ENCODE measurements at places on chromosomes 3 and 15.

DNA sequence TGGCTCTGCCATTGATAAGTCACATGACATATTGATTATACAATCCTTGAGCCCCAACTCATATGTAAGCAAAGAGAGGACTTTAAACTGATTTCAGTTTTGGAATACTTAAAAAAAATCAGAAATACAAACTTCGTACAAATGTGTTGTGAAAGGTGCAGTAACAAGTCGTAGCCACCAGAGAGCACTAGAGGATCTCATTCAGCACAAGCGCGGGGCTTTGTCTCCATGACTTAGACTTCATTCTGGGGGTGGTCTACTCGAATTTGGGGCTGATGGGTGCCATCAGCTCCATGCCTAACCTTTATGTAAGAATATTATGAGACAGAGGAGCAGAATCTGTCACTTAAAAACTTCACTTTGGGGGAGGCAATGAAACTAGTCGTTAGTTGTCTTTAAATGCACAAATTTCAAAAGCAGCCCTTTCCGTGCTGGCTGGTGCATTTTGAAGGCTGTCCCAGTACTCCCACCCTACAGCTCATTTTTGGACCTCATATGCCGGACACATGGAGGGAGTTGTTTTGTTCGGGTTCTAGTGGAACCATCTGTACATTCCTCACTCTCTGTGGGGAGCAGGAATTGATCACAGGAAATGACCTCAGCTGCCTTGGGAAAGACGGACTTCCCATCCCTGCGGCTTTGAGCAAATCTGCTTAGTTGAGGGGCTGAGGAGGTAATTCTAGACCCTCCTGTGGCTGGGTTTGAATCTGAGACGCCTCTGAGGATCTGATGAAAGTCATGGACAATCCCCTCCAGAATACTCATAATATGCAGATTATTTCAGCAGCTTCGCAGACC, 27.5 kb upstream of the MASP1 start:
- no peak for DNase-seq

DNA sequence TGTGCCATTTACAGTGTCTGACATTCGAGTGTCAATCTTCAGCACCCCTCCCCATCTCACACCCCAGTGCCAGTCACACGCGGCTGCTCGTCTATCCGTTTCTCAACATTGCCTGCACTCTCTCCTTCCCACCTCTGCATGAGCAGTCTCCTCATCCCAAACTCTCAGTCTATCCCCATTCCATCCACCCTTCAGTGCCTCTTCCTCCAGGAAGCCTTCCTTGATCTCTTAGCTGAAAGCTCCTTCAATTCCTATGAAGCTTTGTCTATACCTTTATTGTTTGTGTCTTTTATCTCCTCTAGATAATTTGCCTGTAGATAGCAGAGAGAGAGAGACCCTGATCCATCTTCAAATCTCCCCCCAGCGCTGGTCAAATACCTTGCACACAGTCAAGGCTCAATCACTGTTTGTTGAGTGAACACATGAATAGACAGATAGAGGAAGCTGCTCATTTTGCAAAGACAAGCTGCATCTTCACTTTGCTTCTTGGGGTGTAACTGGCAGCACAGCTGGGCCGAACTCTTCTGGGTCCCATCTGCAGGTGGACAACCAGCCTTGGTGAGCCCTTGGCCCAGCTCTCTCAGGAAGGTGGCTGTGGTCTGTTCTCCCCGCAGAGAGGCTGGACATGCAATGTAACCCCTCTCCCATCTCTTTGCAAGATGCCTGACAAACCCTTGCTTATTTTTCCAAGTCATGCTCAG, 52.8 kb downstream of the ITGA11 start:
- DNase-seq, result no peak

DNA sequence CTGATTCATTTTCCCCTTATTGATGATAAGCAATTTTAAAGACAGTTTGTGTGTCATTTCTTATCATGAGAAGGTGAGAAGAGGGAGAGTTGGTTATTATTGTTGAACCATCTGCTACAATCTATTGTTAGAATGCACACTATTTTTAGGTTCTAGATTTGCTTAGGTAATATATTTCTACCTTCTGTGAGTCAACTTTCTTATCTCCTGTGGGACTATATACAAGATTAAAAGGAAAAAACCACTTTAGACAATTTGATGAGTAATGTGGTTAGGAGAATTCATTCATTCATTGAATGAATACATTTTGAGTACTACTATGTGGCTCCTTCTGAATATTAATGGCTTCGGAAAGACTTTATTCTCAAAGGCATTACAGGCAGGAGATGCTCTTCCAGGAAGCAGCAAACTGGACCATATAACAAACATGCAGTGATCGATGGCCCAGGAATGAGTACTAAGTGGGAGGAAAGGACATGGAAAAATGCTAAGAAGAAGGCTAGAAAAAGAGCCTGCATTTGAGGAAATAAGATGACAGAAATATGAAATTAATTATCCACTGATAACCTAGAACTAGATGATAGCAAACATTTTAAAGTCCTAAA, 22.4 kb downstream of the SPTSSB start:
- DNase-seq, result no peak

DNA sequence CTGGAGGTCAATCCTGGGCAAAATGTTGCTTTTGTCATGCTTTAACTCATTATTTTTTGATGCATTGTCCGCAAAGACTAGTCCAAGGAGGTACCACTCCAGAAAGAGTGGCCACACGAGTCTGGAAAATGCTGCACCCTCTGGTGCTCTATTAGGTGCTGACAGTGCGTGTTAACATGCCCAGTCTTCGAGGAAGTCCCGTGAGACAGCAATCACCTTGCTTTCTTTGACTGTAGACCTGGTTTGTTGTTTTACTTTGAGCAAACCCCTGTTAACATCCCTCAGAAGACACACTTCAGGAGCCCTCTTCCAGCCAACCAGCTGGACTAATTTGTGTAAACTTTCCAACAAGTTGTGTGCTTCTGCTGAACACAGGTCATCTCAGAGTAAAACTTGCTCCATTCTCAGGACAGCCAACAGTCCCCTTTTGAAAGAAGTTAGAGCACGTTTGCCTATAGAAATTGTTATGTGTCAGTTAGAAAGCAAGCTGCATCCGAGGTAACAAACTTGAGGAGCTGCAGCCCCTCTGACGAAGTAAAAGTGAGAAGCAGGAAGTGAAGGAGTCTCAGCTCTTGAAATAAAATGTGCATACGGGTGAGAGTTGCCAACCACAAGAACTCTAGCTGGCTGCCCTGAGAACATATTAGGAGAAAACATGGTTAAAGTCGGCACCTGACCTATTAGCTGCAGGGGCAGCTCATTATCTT, 205.0 kb downstream of the LPP start:
- no peak for DNase-seq

GRCh38 chr15:56608140-56608778, 125.0 kb downstream of the ZNF280D start:
- no peak for DNase-seq

GRCh38 chr15:38504680-38505467, 50.9 kb downstream of the FAM98B start:
- no peak for DNase-seq

DNA sequence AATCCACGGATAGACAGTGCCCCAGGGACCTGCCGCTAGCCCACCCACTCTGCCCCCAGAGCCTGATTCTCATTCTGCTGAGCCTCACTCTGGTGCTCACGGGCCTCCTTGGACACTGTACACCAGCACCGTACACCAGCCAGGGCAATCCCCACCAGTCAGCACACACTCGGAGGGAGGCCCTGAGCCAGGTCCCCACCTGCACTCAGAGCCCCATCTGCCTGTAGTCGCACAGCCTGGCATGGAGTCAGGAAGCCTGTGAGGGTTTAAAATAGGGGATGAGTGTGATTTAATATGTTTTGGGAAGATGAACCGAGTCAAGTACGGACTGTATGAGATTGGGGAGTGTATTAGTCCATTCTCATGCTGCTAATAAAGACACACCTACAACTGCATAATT, 223.0 kb downstream of the SLCO3A1 start:
- DNase-seq, result no peak

GRCh38 chr3:42339321-42339720, 71.1 kb downstream of the LYZL4 start:
- no peak for DNase-seq

DNA sequence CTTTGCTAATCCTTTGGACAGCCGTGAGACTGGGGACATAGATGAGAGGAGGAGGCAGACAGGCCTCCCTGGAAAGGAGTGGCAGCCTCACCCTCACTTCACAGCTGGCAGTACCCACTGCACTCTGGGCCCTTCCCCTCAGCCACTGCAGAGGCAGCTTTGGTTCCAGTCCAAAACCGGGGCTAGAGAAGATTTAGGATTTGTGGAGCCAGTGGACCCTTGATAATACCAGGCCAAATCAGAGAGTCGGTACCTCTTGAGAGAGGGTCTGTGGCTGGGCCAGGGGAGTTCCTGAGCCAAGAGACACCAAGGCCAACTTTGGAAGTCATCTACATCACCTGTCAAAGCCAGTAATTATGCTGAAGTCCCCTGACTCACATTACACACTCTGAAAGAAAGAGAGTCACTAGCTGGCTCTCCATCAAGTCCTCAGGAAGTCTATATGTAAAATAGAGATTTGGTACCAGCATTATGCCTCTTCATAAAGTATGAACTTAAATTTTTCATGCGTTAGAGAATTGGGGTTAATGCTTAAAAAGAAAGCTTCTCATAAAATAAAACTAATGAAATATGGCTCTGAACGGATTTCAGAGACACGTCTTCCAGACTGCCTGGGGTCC, 244.1 kb upstream of the SEMA6D start:
- DNase-seq, result no peak

DNA sequence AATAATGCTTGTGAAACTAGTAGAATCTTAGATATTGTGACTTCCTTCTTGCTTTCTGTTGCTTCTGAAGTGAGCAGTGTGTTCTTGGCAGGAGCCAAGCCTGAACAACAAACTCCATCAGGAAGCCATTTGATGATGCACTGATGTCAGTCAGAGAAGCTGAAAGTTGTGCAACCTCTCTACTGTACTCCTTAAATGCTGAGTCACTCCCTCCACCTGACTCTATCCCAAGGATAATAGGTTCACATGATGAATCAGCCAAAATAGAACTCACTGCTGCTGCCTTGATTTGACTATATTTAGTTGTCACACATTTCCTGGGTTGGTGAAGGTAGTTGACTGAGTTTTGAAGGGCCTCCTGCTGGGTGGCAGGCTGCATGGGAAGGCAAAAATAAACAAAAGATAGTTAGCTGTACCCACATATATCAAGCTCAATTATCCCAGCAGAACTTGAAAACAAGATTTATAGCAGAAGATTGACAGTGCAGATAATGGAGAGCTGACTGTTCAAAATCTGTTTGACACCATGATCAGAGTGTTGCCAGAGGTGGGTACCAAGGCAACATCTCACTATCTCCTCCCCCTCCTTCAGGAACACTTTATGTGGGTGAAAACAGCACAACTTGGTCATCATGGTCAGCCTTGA, 328.4 kb upstream of the DPH6 start:
- DNase-seq, result no peak

Measured in esophagus squamous epithelium (tissue), 5 donors.